ENCODE measurements at places on chromosomes 11 and 22.

- no peak for DNase-seq
Measured at GRCh38 chr22:37300551-37301017, 18.3 kb downstream of the CYTH4 start.

GRCh38 chr11:65973439-65974110 lies 12.0 kb downstream of the SART1 start:
- no peak for DNase-seq

DNA sequence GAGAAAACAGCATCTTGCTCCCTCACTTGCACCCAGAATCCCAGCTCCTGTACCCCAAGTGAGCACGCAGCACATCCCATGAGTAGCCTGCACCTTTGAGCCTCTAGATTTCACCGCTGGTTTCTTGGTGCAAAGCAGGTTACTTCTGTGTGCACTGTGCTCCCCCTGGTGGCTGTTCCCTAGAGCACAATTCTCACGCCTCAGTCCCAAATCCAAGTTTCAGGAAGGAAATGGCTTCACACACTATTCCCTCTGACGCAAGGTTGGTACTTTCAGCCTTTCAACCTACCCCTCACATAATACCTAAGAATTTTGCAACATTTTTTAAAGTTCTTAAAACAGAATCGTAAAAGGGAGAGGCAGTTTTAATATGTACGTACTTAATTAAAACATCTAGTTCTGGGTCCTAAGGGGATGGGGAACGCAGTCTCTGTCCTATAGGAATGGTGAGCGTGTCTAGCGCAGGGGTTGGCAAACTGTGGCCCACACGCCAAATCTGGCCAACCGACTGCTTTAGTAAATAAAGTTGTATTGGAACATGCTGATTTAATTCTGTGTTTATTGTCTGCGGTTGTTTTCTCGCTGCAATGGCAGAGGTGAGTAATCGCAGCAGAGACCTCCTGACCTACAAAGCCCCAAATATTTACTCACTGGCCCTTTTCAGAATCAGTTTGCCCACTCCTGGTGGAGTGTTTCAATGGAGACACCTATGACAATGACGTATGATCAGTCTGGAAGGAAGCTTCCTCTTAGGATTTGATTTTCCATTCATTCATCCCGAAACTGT lies 27.5 kb downstream of the DHCR7 start:
- no peak for DNase-seq

DNA sequence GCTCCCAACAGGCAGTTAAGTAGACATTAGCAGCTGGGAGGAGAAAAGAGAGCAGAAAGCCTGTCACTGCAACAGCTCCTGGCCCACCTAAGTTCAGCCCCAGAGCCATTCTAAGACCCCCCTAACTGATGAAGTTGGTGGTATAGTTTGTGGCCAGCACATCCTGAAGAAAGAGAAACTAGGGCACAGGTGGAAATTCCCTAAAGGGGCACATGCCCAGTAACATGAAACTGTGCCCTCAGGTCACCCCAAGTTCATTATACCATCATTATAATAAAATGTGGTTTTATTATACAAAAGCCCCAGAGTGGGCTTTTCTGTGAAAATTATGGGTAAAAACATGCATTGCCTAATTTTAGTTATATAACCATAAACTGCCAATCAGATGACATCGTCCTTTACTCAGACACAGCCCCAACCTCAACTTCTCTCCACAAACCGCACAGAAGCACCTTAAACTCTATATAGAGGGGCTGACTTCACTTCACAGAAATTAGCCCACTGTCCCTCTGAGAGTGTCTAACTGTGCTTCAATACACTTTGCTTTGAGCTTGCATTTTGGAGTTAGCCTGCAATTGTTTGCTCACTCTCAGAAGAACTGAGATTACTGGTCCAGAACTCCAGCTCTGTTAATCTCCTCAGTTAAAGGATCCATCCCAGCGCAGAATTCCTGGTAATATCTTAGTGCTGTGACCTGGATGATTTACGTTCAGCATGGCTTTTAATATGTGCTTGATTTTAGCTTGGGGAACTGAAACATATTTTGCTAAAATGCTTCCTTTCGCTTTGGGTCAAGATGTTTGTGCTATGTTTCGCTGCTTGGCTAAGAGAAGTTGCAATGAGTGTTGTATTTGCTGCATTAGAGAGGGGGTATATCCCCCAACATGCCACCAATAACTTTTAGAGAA lies 1.8 kb upstream of the APOL3 start:
- DNase-seq, result no peak

DNA sequence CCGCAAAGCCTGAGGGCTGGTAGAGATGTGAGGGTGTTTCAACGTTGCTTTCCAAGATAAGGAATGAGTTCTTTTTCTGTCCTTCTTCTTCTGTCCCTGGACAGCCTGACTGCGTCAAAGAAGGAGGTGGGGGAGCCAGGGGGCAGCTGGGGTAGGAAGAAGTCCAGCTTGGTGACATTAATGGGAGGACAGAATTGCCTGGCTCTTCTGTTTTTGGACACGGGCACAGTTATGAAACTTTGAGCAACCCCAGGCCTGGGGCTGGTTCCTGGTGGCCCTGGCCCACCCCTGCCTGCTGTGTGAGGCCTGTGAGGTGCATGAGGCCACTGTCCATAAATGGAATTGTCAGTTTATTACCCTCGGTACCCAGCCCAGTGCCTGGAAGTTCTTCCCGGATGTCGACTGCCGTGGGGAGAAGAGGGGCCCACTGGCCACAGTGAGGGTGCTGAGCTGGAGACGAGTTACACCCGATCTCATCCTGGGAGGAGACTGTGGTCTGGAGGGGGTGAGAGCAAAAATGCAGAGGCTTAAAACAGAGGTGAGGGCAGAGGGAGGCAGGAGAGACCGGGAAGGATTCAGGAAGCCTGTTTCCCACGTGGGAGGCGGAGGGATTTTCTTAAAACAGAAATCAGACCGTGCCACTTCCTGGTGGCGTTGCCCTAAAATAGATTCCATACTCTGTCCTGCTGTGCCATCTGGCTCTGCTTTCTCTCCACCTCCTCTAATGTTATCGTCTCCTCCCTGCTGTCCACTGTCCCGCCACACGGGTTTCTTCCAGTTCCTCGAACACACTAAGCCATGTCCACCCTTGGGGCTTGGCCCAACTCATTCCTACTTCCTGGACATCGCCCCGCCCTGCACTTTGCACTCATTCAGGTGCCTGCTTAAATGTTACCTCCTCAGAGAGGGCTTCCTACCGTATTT lies 59.7 kb upstream of the RASD2 start:
- DNase-seq, result no peak
